ENCODE measurements at places on chromosomes 4 and X. TPM values are rescaled to one million over a fixed set of nuclear protein-coding genes. Genes with fewer than 3 reads are reported as not detected.

Gene NKX3-2
- not detected for total RNA-seq

Gene CYSLTR1
- total RNA-seq: 3.1 TPM

Gene VSIG1
- 4.4 TPM for total RNA-seq

Gene USP51
- 1.9 TPM for total RNA-seq

Gene SMPX
- total RNA-seq: not detected

Gene ZRSR2
- 12.3 TPM for total RNA-seq

Gene OTC
- not detected for total RNA-seq

Gene PDE5A
- total RNA-seq: 0.80 TPM

Gene USP17L19
- not detected for total RNA-seq

Gene COL4A5
- not detected for total RNA-seq

Gene PLP1
- total RNA-seq: not detected

Gene SPANXD
- total RNA-seq: not detected

Gene TRMT44
- total RNA-seq: 24.8 TPM

Gene MAP9
- 6.9 TPM for total RNA-seq

Gene NSUN7
- total RNA-seq: 0.19 TPM

Gene MAGIX
- total RNA-seq: 1.2 TPM

All from activated naive CD4-positive, alpha-beta T cell treated with anti-CD3 and anti-CD28 coated beads, Interleukin-2, amount 50 U/mL, for 72 hours (primary cell).